RWPE1 (cell line): ENCODE measurements at places on chromosomes 11 and 22.

DNA sequence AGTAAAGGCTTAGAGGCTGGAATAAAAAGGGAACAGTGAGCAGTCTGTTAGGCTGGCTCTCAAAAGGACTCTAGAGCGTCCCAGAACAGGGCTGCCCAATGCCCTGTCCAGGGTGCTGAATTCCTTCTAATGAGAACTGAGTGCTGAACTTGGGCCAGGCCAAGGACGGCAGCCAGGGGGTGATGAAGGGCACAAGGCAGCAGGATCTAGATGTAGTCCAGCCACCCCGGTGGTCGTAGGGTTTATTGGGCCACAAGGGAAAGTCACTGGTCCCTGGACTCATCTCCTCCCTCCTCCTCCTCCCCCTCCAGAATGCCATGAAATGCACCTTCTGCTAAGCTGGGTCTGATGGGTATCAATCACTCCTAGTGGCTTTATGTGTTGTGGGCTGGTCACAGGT, 19.2 kb downstream of the NPTXR start:
- DNase-seq, result peak; percentile 34

DNA sequence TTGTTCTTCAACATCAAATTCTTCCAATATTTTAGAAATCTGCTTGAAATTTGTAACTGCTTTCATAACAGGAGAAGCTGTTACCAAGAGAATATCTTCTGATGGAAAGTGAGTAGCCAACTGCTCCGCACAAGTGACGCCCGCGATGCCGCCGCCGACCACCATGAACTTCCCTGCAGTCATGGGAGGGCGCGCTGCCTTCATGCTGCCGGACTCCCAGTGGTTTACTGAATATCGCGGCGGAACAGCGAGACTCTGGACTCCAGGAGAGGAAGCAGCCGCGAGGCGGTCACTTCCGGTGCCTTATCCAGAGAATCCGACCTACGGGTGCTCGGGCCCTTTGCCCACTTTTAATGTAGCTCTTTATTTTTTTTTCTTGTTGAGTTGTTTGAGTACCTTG, 190.6 kb downstream of the GUCY1A2 start:
- no peak for DNase-seq

- DNase-seq, result no peak
These were observed 522.4 kb downstream of the TBC1D22A start for GRCh38 chr22:47284822-47285221.

DNA sequence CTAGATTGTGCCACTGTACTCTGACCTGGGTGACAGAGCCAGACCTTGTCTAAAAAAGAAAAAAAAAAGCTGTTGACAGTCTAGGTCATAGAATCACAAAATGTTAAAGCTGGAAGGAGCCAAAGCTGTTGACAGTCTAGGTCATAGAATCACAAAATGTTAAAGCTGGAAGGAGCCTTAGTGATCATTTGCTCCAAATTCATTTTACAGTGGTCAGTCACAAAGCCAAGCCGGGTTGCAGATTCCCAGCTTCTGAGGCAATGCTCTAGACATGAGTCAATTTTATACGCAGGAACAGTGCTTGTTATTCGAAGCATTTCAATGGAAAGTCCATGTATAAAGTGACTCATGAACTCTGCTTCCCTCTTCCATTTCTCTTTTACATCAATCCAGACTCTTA, 47.4 kb downstream of the SYT13 start:
- DNase-seq, result no peak

GRCh38 chr22:49075150-49075549, 752.5 kb downstream of the BRD1 start:
- no peak for DNase-seq

- DNase-seq, result no peak
These were observed 19.2 kb downstream of the DDI1 start for GRCh38 chr11:104055596-104055995.

DNA sequence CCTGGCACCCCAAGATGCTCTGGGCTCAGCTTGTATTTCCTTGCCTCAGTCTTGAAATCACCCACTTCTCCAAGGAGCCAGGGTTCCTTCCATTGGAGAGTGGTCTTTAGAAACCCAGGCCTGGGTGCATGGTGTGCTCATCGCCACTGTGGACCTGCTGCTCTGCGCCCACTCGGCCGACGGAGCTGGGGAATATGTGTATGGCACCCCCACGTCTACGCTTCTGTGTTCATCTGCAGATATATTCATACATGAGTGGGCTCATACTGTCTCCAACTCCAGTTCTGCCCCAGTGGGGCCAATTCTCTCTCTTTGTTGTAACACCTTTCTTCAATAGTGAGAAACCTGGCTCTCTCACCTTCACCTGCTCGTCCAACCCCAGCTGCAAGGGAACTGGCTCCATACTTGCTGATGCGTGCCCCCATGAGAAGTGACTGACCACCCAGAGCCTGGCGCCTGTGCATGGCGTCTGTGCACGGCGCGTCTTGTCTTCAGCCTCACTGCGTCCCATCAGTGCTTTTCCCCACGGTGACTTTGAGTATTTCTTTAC, 39.8 kb downstream of the KCNQ1 start:
- no peak for DNase-seq

DNA sequence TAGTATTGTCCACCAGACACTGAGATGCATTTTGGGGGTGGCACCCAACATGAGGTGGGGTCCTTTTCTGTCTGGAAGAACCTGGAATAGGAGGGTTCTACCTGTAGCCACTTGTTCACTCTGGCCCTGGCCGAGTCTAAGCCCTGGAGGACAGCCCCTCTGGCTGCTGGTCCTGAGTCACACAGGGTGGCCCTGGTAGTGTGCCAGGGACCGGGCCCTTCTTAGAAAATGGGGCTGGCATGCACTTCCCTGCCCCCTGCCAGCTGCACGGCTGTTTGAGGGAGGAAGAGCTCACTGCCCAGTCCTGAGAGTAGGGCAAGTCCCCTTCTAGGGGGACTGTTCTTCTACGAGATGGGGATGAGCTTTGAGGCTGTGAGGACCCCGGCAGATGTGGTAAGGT, 2.2 kb downstream of the PLCB3 start:
- no peak for DNase-seq

DNA sequence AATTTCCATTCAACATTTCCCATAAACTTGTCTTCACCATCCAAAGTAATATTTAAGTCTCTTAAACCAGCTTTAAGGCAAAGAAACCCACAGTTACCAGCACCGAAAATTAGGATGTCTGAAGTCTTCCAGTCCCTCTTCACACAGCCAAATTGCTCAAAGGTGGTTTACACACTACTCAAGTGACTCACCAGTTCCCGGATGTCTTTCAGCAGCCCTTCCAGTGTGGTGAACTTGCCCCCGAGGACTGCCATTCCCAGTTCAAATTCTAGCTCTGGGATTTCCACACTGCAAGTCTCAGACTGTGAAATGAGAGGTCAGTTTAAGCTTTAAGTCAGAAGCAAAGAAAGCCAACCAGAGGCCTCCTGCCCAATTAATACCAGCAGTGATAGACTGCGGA, 5.1 kb downstream of the ZPR1 start:
- DNase-seq, result no peak

GRCh38 chr22:33894515-33894914, 25.8 kb downstream of the LARGE1 start:
- no peak for DNase-seq

DNA sequence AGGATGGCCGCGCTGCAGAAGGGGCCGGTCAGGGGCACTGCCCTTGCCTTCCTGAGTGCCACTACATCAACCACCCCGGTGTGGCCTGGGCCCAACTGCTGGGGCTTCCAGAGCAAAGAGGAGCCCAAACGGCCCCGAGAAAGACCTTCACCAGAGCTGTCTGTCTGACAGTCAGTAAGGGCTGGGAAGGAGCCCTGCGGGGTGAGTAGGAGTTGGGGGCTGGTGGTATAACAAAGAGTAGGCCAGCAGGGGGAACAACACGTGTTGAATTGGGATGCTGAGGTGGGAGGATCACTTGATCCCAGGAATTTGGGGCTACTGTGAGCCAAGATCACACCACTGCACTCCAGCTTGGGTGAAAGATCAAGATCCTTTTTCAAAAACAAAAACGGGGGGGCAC, 3.9 kb downstream of the GSTT4 start:
- no peak for DNase-seq

DNA sequence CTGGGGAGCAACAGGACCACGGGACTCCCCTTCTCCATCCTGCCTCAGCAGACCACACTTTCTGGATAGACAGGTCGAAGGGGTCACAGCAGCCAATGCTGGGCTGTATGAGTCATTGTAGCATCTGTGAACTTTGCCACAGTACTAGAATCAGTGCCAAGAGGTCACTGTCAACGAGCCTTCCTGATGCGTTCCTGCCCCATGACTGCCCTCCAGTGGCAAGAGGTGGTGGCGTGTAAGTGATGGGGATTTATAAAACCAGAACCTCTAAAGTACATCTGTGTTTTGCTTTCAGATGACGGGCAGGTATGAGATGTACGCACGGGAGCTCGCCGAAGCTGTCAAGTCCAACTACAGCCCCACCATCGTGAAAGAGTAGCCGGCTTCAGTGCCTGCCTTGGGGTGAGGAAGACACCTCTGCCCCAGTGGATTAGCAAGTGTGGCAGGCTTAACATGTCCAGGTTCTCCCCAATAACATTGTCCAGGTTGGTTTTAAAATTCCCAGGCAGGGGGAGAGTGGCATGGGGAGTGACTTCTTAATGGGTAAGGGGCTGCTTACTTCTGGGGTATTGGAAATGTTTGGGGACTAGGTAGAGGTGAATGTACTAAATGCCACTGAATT, 29.4 kb downstream of the GUCD1 start:
- peak; percentile 60 for DNase-seq

DNA sequence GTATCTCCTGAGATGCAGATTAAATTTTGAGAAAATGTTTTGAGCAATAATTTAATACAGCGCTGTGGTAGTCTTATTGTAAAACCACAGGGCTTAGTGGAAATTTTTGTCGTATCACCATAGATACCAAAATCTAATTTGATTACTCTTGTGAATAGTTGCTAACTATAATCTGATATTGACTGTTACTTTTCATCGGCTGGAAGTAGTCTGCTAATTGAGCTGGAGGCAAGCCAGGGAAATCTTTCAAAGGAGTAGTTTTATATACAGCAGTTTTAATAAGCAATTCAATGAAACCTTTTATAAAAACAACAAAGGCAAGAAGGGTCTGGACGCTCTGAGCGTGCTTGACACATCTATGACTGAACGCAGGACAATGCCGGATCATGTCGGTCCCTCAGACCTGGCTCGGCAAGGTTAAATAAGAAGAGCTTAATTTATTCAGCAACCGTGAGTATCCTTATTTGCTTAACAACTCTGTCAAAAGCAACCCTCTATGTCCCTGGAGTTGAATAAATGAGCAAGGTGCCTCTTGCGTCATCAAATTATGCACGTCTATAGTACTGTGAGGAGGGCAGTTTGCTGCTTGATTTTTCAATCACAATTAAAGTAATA, 121.2 kb downstream of the NCAM1 start:
- DNase-seq, result no peak

DNA sequence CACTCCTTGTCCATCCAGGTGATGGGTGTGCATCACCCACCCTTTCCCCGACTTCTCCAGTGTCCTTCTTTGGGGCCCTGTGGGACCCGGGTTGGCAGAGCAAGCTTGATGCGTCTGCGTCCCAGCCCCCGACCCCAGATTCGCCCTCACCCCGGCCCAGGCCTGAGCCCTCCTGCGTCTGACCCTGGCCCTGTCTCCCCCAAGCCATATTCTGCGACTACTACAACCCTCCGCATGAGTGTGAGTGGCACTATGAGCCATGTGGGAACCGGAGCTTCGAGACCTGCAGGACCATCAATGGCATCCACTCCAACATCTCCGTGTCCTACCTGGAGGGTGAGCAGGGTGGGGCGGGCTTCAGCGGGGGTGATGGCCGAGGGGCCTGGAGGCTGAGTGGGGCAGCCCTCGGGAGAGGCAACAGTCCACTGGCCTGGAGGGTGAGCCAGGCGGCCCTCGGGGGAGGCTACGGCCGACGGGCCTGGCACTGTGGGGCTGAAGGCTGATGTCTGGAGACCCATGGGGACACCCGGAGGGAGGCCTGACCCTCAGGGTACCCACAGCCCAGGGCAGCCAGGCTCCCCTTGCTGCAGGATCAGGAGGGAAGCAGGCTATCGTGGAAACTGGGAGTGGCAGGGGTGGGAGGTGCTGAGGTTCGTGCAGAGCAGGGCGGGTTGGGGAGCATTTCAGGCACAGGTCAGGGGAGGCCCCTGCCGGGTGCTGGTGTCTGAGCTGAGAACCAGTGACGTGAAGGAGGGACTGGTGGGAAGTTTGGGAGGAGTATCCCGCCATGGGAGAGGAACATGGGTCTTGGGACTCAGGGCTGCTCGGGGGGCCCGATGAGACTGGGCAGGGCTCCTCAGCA, 15.3 kb downstream of the MUC2 start:
- no peak for DNase-seq

DNA sequence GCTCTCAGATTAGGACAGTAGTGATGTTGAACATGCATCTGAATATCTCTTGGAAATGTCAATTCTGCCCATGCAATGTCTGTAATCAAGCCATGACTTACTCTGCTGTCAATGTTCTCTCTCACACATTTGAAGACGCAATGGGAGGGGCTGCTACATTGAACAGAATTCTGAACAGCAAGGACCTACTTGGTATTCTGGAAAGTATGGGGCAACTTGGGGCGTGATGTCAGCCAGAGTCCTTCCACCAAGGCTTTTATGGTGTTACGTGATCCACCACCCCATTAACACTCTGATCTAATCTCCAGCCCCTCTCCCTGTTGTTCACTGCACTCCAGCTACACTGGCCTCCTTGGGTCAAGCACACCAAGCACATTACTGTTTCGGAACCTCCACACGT, 7.1 kb upstream of the CD59 start:
- no peak for DNase-seq

- no peak for DNase-seq
These were observed 786 bp downstream of the RASL10A start for GRCh38 chr22:29314537-29315285.

DNA sequence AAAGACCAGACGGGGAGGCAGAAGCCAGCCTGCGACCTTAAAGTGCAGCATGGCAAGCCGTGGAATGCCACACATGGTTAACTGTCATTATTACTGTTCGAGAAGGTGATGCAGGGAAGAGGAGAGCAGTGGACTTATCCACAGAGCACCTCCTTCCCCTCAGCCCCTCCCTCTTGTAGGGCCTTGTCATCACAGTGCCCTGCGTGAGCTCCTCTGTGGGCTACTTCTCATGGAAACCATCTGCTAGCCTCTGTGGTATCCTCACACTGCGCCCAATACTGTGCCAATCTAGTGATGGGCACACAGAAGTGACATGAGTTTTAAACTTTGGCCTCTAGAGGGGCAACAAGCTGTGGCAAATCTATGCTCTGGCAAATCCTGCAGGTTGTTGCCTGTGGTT, 18.2 kb upstream of the CCDC134 start:
- no peak for DNase-seq

- DNase-seq, result no peak
These were observed 25.6 kb upstream of the GLYATL1 start for GRCh38 chr11:58913685-58914084.
